ENCODE measurements at places on chromosomes 16 and 17.

- no peak for DNase-seq
These were observed 24.1 kb upstream of the CDH5 start for GRCh38 chr16:66342294-66342900.

DNA sequence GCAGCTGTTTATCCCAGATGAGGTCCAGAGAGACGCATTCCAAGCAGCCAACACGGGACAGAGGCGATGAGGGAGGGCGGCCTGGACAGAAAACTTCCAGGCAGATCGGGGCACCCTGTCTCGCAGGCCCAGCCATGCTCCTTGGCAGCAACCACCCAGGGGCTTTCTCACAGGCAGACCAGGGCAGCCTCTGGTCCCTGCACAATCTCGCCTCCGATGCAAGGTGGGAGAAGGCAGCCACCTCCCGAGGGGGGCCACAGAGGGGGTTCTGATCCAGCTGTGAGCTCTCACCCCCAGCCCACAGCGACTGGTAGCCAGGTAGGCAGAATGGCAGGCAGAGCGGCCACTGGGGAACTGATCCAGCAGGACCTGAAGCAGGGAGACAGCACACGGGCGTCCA is 48.7 kb downstream of the LMF1 start:
- DNase-seq: no peak

DNA sequence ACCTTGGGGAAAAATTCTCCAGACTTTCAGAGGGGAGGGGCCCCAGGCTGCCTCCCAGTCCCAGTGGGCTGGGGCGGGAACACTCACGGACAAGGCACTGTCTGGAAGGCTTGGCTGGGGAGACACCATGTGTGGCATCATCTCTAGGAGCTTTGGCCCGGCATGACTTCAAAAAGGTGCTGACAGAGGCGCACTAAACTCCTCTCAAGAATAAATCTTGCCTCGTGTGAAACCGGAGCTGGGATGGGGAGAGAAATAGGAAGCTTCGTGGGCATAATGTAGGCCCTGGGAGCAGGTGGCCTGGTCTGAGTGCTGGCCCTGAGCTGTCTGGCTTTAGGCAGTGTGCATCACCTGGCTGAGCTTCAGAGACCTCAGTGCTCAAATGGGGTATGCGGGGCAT is 5.7 kb downstream of the WSCD1 start:
- DNase-seq: no peak

DNA sequence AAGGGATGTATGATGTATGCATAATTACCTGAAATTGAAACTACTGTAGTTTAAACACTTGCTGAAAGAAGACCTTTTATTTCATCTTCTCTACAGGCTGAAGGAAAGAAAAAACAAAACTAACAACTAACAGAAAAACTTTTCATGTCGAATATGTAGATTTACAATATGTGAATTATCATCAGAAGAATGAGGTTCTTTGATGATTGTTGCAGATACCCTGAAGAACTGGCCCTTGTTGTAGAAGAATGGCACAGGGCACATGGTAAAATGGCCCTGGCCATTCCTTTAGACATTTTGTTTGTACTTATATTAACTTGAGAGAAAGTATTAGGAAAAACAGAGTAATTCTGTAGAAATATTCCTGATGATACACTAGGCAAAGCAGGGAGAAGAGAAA is 443.8 kb downstream of the MAF start:
- no peak for DNase-seq

DNA sequence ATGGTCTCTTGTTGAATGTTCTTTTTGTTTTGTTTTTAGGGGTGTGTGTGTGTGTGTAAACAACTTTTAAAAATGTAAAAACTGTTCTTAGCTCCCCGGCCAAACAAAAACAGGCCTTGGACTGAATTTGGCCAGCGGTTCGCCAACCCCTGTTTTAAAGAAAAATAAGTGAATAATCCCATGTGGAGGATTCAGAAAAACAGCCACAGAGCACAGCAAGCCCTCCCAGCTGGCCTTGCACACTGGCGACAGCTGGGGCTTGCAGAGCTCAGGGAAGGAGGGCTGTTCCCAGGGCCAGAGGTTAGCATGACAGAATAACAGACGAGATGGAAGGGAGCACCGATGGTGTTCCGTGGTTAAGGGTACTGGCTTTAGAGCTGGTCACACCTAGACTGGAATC is 39.0 kb downstream of the EMP2 start:
- DNase-seq: no peak

DNA sequence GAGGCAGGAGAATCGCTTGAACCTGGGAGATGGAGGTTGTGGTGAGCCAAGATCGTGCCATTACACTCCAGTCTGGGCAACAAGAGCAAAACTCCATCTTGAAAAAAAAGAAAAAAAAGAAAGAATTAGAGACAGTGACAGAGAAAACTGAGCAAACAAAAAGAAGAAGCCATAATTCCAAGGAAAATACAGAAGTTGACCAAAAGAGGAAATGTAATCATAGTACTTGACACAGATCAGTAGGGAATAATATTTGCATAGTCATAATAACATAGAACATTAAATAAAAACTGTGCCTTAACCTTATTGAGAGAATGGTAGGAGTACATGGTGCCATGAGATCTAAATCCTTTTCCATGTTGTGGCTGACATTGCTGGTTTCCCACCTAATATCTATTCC is 14.7 kb upstream of the USP31 start:
- no peak for DNase-seq

DNA sequence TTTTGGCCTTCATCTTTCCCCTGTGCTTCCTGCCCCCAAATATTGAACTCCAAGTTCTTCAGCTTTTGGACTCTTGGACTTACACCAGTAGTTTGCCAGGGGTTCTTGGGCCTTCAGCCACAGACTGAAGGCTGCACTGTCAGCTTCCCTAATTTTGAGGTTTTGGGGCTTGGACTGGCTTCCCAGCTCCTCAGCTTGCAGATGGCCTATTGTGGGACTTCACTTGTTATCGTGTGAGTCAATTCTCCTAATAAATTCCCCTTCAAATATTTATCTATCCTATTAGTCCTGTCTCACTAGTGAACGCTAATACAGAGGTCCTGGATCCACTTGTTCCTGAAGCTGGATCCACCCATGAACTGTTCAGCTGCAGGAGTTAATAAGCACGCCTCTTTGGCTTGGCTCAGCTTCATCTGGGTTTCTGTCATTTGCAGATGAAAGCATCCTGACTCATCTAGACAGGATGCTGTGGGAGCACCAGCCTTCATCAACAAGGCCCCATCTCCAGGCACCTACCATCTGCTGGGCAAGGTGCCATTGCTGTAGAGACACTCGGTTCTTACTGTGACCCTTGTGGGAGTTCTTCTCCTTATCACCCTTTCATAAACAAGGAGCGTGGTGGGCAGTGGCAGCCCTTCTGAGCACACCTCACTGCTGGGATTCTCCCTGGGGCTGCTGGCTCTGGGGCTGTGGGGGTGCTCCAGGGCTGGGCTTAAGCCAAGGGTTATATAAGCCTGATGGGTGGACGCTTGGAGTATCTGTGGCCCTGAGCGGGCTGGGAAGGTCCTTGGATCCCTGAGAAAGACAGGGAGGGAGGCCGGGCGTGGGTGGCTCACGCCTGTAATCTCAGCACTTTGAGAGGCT is 23.1 kb downstream of the LAT start:
- no peak for DNase-seq

GRCh38 chr16:4776141-4776705 is 9.3 kb upstream of the ZNF500 start:
- no peak for DNase-seq
